ENCODE measurements at places on chromosomes 4 and X. TPM values are rescaled to one million over a fixed set of nuclear protein-coding genes. Genes with fewer than 3 reads are reported as not detected.

The TECRL gene
- not detected for polyA plus RNA-seq

The SCOC gene
- polyA plus RNA-seq: 38.2 TPM

The NMU gene
- not detected for polyA plus RNA-seq

The TCP11X1 gene
- polyA plus RNA-seq: not detected

The CPLX1 gene
- not detected for polyA plus RNA-seq

The GUCY1B1 gene
- not detected for polyA plus RNA-seq

The CXCL10 gene
- polyA plus RNA-seq: not detected

The PIGA gene
- 5.2 TPM for polyA plus RNA-seq

The TMEM156 gene
- 18.2 TPM for polyA plus RNA-seq

The S100P gene
- not detected for polyA plus RNA-seq

The GPR173 gene
- polyA plus RNA-seq: not detected

The NPNT gene
- polyA plus RNA-seq: not detected

The UGT2A1 gene
- polyA plus RNA-seq: not detected

The SLITRK4 gene
- not detected for polyA plus RNA-seq

The PAGE5 gene
- polyA plus RNA-seq: 1.2 TPM

The TMEM35A gene
- polyA plus RNA-seq: not detected

The NSUN7 gene
- not detected for polyA plus RNA-seq

All from naive thymus-derived CD8-positive, alpha-beta T cell (primary cell).